ENCODE measurements at places on chromosomes 13 and 19.

- no peak for DNase-seq
Measured at GRCh38 chr19:2243274-2244124, 5.6 kb upstream of the AMH start.

GRCh38 chr13:73355134-73355533 lies 296.3 kb downstream of the KLF5 start:
- DNase-seq: no peak

DNA sequence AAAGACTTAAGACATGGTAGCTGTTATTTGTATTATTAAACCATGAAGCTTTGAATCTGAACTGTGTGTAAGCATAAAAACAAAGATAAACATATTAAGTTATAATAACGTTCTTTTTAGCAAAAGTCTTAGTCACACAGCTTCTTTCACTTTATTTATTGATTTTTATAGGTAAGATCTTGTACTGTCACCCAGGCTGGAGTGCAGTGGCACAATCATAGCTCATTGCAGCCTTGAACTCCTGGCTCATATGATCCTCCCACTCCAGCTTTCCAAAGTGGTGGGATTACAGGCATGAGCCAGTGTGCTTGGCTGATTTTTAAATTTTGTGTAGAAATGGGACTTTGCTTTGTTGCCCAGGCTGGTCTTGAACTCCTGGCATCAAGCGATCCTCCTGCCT lies 13.4 kb downstream of the FARP1 start:
- no peak for DNase-seq

DNA sequence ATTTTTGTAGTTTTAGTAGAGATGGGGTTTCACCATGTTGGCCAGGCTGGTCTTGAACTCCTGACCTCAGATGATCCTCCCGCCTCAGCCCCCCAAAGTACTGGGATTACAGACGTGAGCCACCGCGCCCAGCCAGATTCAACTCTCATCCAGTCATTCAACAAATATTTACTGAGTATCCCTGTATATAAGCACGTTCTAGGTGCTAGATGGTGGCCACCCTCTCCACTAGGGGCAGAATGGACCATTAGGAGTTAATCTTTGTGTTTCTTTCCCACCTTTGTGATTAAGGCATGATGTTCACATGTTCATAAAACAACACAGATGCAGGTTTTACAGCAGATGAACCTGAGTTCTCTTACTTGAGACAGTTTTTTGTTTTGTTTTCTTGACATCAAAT lies 7.3 kb downstream of the SHKBP1 start:
- DNase-seq: no peak

DNA sequence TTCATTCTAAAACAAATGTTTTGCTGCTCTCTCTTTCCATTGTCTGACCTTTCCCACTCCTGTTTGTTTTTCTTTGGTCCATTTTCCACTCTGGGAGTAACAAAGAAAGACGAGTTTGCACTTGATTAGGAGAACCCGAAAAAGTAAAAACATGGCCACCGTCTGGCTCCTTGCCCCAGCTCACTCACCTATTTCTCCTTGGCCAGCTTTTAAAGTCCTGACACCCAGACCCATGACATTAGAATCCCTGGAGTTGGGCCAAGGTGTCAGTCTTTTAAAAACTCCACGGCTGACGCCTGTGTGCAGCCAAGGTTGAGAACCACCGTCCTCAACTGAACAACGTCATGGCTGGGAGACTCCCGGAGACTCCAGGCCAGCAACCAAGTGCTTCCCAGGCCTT lies 63.6 kb upstream of the FLT1 start:
- no peak for DNase-seq
